Epithelial cell of esophagus (primary cell): ENCODE measurements at places on chromosomes 7 and 10.

GRCh38 chr7:141558544-141559183 lies 7.5 kb downstream of the AGK start:
- DNase-seq: peak; percentile 21

GRCh38 chr7:140238778-140239652 lies 62.2 kb upstream of the KDM7A start:
- peak; percentile 24 for DNase-seq

GRCh38 chr7:12350971-12351370 lies 52.7 kb downstream of the VWDE start:
- no peak for DNase-seq

DNA sequence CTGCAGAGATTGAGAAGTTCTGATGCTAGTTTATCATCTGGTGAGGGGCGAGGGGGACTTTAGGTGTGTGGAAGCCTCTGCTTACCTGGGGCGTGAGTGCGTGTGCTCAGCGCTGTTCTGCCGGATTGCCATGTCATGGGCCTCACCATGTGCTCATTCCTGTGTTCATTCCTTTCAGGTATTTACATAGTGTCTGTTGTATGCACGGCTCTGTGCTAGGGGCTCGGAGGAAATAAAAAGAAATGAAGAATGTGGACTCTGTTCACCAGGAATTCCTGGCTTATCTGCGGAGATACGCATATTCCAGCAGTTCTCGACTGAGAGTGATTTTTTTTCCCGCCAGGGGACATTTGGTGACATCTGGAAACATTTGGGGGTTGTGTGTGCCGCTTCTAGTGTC lies 152.0 kb downstream of the CAMK1D start:
- DNase-seq: no peak

DNA sequence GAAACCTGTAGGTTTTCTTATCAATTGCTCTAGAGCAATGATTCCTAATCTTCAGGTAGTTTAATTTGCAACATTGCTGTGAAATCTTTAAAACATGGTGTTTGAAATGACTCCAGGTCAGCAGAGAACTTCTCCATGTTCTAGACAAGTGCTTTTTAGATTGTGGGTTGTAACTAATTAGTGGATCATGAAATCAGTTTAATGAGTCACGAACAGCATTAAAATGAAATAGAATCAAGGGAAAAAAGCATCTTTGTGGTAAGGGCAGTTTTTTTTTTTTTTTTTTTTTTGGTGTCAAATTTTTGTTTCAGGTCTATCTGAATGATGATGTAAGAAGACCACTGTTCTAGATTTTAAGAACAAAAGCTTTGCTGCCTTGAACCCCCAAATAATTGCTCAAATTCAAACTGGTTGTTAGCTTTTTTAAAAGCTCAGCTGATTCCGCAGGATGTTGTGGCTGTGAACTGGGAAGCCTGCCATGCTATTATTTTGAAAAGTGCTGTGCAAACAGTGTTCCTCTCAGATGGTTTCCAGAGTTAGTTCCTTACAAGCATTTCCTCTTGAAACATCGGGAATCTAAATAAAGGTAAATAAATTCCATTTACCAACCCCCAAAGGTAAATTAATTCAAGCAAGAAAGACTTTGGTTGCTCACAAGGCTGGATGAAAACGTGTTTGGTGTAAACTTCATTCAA lies 13.1 kb upstream of the PDK4 start:
- no peak for DNase-seq

DNA sequence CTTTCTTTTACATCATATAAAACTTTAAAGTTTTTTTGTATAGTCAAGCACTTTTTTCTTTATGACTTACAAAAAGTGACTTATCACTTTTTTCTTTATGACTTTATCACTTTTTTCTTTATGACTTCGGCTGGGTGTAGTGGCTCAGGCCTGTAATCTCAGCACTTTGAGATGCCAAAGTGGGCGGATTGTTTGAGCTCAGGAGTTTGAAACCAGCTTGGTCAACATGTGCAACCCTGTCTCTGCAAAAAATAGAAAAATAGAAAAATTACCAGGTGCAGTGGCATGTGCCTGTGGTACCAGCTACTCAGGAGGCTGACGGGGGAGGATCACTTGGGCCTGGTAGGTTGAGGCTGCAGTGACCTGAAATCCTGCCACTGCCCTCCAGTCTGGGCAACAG lies 108.8 kb upstream of the CSTF2T start:
- no peak for DNase-seq
